ENCODE measurements at places on chromosomes 13 and 19. TPM values are rescaled to one million over a fixed set of nuclear protein-coding genes. Genes with fewer than 3 reads are reported as not detected.

DNA sequence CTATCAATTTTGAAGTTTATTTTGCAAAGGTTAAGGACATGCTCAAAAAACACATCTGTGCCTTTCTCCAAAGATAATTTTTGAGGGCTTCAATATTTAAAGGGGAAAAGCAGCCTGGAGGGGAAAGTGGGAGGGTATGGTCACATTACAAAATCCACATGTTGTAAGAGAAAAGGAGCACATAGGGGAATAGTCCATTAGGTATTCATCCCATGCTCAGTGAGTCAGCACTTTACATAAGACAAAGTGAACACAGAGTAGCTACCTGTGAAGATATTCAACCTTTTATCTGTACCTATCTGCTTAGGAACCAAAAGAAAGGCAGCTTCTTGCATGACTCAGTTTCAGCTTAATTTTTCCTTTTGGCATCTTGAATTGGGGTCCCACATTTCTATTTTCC is 932.0 kb downstream of the SLITRK6 start:
- DNase-seq = no peak

GRCh38 chr13:96967248-96967745 is 27.0 kb downstream of the OXGR1 start:
- DNase-seq = no peak

DNA sequence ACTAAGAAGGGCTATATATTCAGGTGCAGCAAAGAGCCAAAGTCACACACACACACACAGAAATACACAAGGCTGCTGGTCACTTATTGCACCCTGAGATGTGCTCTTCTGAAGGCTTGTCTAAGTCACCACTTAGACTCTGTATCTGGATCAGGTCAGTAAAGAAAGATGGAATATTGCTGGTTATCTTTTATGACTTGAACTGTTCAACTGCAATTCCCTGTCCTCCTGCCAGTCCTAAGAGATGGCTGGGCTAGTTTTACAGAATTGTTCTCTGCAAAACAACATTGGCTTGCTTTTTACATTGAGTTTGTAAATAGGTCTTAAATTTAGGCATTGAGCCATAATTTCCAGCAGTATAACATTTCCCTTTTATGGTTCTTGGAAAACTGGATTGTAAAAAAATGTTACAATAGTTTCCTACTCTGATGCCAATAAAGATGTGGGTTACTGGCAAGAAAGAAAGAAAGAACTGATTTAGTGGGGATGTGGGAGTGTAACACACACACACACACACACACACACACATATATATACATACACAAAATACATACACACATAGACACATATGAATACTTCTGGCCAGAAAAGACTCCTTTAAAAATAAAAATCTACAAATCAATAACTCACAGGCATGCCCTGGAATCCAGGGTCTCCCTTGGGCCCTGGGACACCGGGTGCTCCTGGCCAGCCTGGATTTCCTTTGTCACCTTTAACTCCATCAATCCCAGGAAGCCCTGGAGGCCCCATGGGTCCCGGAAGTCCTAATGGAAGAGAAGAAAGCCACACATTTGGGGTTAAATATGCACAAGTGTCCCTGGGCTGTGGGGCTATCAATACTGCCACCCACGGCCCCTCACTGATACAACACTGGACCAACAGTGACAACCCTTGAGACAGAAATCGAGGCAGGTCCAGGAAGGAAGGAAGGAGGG is 137.7 kb downstream of the COL4A1 start:
- DNase-seq = no peak

GRCh38 chr13:82747958-82748357 is 1134.3 kb downstream of the SLITRK1 start:
- no peak for DNase-seq

DNA sequence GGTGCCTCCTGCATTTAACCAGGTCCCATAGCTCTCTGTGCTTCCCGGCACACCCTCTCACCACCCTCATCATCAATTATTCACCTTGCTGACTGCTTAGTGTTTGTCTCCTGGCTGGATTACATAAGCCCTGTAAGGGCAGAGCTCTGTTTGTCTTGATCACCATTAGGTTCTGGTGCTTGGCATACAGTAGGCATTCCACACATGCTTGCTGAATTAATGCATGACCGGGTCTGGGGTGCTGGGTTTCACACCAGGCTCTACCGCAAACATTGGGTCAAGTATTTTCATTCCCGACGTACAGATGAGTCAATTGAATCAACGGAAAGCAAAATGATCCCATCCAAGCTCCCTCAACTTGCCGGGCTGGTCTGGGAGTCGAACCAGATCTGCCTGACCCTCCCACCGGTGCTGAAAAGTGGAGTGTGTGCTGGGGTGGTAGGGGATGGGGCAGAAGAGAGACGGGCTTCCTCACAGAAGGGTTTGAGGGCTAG is 28.5 kb downstream of the VAV1 start:
- DNase-seq = no peak

- DNase-seq = no peak
Measured at GRCh38 chr19:17097593-17098126, 22.1 kb downstream of the MYO9B start.

GRCh38 chr13:104837756-104838155 is 1697.7 kb downstream of the EFNB2 start:
- DNase-seq = no peak

GRCh38 chr13:73835138-73835721 is 299.0 kb downstream of the KLF12 start:
- no peak for DNase-seq

The ZNF613 gene
- total RNA-seq = 9.3 TPM

The DPRX gene
- not detected for total RNA-seq

The ZNF229 gene
- 10.2 TPM for total RNA-seq

The RXFP2 gene
- total RNA-seq = not detected

The PVR gene
- total RNA-seq = 212 TPM

The CYP2F1 gene
- total RNA-seq = not detected
